ENCODE measurements at places on chromosomes 1 and 21.

GRCh38 chr1:244353551-244354091, 98.1 kb downstream of the ADSS2 start:
- peak; percentile 98 for DNase-seq

GRCh38 chr1:233620065-233620464, 6.2 kb downstream of the KCNK1 start:
- no peak for DNase-seq

DNA sequence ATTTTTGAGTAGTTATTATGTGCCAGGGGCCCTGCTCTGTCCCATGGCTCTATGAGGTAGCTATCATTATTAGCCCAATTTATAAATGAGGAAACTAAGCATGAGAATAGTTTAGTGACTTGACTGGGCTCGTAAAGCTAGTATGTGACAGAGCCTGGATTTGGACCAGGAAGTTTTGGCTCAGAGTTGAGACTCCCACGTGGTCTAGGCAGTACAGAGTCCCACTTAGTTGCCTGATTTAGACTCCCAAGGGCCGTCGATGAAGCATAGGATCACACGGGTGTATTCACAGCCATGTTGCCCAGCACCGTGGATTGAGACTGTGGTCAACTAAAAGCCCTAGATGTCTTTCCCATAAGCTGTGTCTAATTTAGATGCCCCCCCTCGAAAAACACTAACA, 81.7 kb downstream of the DDX20 start:
- DNase-seq, result no peak

GRCh38 chr21:46125846-46126301, 28.0 kb downstream of the COL6A2 start:
- DNase-seq, result no peak

- no peak for DNase-seq
Observed at GRCh38 chr1:15662477-15662876, 21.6 kb upstream of the PLEKHM2 start.

GRCh38 chr21:28953247-28953646, 39.4 kb downstream of the LTN1 start:
- DNase-seq, result no peak

DNA sequence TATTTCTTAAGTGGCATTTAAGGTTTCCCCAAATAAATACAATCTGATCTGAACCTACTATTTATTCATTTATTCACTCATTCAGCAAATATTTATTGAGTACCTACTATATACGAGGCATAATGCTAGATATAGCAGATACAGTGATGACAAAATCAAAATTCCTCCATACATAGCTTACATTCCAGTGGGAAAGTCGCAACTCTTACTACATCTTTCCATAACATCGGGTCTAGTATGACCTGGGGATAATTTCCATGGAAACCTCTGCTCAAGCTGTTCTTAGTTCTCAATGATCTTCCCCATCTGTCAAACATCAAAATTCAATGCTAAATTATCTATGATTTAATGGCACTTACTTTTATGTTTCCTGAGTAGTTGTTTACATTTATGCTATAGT, 70.8 kb upstream of the PRKACB start:
- DNase-seq, result no peak

DNA sequence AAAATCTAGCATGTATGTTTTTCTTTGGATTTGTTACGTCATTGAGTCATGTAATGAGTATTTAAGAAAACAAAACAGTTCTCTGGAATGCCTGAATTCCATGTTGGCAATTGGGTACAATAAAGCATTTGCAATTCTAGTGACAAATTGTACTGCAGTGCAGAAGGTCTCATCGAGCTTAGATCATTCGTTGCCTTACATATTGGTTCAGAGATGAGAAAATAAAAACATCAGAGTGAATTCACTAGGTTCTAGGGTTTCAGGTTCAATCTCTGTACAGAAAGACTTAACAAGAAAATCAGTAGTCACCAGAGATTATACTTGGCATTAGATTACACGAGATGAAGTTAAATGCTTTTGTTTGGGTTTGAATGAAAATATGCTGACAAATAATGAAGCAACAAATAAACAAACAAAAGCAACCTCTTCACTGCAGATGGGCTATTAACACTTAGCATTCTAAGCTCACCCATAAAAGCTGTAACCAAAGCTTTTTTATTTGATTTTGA, 124.7 kb downstream of the RYR2 start:
- no peak for DNase-seq

Measured in inflammatory macrophage (primary cell).